Neural crest cell (in vitro differentiated cells): ENCODE measurements at places on chromosomes 2 and 18. TPM values are rescaled to one million over a fixed set of nuclear protein-coding genes. Genes with fewer than 3 reads are reported as not detected.

Gene ACTG2
- 0.39 TPM in 1 of 2 replicates, not detected in the other for total RNA-seq

Gene RBM43
- total RNA-seq = 8.1 and 8.9 TPM in 2 replicates

DNA sequence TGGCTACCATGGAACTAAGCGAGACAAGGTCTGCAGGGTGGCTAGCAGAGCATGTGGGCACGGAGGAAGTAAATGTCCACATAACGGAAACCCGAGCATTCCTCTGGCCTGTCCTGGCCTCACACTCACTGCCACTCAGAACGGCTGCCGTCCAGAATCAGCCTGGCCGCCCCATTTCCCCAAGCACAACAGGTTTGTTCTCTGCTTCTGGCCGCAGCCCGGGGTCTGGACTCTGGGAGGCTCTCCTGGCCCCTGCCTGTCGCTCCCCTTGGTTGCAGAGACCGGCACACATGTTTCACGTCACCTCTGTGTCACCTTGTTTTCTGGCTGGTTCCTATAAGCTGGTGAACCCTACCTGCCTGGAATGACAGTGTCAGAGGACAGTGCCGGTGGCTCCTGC lies 69.3 kb downstream of the GLI2 start:
- no peaks in the 10 kb centered on the region for H3K27me3 ChIP-seq
- peaks cover 7% of the 10 kb centered on the region for H3K4me1 ChIP-seq
- no peaks in the 10 kb centered on the region for H3K36me3 ChIP-seq
- no peak for DNase-seq
- no peak overlapping the region for H3K4me3 ChIP-seq
- no peak overlapping the region for H3K27ac ChIP-seq

Gene SKOR2
- 0.96 and 1.4 TPM in 2 replicates for total RNA-seq
